ENCODE measurements at places on chromosomes 11 and 22. TPM values are rescaled to one million over a fixed set of nuclear protein-coding genes. Genes with fewer than 3 reads are reported as not detected.

Gene RBX1
- 83.9 TPM for total RNA-seq

Gene MRGPRX4
- total RNA-seq: not detected

Gene CCDC15
- total RNA-seq: 4.3 TPM

Gene APOA4
- total RNA-seq: not detected

Gene LDHAL6A
- not detected for total RNA-seq

Gene OR8D1
- total RNA-seq: 0.52 TPM

Gene LRRC75B
- 0.86 TPM for total RNA-seq

Gene PKDREJ
- total RNA-seq: not detected

Gene SAA4
- total RNA-seq: not detected

GRCh38 chr11:57240757-57241156 lies 3.7 kb upstream of the APLNR start:
- no peak for DNase-seq

- DNase-seq: no peak
These were observed 12.7 kb upstream of the TREH start for GRCh38 chr11:118691926-118692830.

DNA sequence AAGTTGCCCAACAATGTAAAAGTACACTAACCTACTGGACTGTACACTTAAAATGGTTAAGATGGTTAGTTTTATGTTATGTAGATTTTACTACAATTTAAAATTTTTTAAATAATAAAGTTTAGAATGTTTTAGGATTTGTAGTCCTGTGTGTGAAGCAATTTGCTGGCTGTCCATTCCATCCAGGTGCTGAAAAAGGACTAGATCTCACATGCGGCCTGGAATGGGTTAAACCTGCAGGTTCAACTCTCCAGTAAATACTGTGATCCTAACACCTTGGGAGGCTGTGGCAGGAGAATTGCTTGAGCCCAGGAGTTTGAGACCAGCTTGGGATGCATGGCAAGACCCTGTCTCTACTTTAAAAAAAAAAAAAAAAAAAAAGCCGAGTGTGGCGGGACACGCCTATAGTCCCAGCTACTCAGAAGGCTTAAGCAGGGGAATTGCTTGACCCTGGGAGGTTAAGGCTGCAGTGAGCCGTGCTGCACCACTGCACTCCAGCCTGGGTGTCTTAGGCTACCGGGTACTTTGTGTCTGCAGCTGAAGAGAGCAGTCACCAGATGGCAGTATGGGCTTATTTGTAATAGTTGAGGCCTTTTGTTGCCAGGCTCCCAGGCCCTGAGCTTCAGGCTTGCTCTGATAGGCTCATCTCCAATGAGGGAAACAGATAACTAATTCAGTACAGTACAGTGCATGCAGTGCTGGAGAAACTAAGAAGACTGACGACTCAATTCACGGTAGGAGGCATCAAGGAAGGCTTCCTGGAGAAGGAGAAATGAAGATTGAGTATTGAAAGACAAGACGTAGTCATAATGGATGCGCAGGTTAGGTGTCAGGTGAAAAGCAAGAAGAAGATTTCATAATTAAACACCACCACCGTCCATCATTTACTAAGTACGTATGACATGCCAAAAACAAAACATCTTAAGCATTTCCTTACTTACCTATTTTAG lies 64.7 kb upstream of the ASPHD2 start:
- DNase-seq: peak; percentile 87

- no peak for DNase-seq
These were observed 77.1 kb upstream of the FIBIN start for GRCh38 chr11:26916805-26917204.

DNA sequence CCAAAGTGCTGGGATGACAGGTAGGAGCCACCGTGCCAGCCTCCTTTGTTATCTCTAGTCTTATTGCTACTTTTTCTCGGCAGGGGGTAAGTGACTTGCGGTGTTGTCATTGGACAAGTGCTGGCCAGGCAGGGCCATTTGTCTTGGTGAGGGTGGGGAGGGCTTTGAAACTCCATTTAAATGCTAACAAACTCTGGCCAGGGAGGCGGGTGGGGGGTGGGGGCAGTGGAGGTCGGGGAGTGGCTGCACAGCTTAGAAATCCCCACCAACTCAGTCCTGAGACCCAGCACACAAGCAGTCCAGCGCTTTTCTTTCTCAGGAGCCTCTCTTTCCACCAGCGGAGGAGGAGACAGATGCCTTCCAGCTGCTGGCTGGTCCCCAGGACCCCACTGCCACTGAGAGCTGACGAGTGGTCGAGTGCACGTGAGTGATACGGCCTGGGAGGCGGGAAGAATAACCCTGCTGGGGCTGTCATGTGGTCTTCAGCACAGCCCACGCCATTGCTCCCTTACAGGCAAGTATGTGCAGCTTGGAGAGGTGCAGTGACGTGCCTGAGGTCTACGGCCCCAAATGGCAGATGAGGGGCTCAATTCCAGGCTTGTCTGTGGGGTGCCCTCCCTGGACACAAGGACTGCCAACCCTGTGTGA lies 24.2 kb upstream of the OSBPL5 start:
- no peak for DNase-seq

GRCh38 chr11:108536783-108537182 lies 38.6 kb upstream of the POGLUT3 start:
- DNase-seq: no peak

DNA sequence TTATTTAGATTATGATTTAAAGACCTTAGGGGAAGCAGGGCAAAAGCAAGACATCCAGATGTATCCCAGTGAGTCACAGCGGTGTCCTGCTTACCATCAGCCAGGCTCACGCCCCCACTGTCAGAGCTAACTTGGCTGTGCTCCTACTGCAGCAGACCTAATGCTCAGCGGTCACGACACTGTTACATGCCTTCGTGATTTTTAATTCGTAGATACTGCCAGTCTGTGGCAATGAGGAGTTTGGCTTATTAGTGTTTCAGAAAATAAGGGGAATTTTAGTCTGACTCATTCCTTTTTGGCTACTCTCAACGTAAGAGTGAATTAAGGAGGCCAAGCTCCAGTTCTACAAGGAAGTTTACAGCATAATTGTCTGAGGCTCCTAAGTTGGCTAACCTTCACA lies 22.7 kb downstream of the EFCAB6 start:
- peak; percentile 19 for DNase-seq

- DNase-seq: no peak
These were observed 19.1 kb downstream of the SMIM38 start for GRCh38 chr11:69174841-69175240.

DNA sequence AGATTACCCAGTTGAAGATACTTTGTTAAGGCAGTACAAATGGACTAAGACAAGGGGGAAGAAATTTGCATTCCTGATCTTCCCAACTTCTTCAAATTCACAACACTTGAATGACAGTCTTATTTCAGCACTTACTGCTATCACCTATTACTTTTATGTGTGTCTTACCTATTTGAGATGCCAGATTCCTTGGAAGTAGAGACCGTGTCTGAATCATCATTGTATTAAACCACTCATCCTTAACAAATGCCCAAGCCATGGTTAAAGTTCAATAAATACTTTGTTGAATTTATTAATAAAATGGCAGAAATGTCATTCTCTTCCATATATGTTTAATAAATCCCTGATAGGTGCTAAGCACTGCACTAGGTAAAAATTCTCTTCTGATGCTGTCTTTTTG lies 18.3 kb downstream of the SC5D start:
- DNase-seq: no peak

GRCh38 chr22:37965940-37966664 lies 12.6 kb downstream of the POLR2F start:
- DNase-seq: no peak

DNA sequence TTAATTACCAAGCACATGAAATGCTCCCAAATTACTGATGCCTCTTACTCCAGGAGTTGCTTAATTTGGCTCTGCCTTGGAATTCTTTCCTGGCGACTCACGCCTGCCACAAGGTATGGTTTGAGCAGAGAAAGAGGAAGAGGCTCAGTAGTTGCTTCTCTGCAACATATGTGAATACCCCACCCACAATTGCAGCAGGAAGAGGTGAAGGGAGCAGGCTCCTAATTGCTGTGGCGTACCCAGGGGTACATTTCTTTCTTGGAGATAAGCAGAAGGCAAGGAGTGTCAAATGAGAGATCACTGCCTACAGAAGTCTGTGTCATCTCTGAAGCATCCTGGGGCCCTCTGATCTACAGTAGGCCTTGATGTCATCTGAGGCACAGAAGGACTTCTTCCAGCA lies 10.6 kb upstream of the NNMT start:
- DNase-seq: peak; percentile 12

GRCh38 chr11:95522874-95523273 lies 266.7 kb downstream of the FAM76B start:
- no peak for DNase-seq

GRCh38 chr11:94526645-94527438 lies 14.6 kb downstream of the C11orf97 start:
- DNase-seq: peak; percentile 17

DNA sequence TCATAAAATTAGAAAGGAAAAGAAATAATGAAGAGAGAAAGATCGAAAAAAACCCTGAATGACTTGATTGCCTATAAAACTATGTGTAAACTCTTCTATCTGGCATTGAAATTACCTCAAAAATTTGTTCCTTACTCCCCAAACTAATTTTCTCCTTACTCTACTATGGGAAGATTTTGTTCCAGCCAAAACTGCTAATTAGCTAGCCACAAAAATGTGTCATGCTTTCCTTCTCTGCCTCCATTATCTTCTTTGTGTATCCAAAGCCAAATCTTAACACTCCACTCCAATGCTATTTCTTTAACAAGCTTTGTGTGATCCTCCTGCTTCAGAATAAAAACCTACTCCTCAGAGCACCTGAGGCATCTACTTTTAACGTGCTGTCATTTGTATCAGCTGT lies 831.2 kb downstream of the METTL15 start:
- DNase-seq: no peak

GRCh38 chr22:29136782-29137700 lies 64.2 kb downstream of the KREMEN1 start:
- DNase-seq: no peak

GRCh38 chr11:43957571-43957970 lies 15.1 kb downstream of the C11orf96 start:
- DNase-seq: no peak

GRCh38 chr11:93244018-93244417 lies 46.2 kb upstream of the SLC36A4 start:
- DNase-seq: no peak

DNA sequence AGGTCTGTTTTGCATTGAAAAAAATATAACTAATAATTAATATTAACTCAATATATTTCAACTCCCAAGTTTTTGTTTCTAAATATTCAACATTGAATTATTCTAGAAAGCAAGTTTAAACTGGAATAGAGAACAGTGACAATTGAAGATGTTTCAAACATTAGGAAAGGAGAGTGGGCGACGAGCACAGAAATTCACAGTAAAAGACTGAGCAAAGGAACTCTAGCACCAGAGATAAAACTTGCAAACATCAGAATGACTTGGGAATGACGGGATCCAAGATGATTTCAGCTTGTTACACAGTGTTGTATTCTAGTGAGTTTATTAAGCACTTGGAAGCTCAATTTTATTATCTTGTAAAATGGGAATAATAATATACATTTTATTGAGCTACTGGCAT lies 56.6 kb upstream of the CNTN5 start:
- no peak for DNase-seq

- DNase-seq: peak; percentile 46
These were observed 757 bp upstream of the HINFP start for GRCh38 chr11:119120639-119121007.

DNA sequence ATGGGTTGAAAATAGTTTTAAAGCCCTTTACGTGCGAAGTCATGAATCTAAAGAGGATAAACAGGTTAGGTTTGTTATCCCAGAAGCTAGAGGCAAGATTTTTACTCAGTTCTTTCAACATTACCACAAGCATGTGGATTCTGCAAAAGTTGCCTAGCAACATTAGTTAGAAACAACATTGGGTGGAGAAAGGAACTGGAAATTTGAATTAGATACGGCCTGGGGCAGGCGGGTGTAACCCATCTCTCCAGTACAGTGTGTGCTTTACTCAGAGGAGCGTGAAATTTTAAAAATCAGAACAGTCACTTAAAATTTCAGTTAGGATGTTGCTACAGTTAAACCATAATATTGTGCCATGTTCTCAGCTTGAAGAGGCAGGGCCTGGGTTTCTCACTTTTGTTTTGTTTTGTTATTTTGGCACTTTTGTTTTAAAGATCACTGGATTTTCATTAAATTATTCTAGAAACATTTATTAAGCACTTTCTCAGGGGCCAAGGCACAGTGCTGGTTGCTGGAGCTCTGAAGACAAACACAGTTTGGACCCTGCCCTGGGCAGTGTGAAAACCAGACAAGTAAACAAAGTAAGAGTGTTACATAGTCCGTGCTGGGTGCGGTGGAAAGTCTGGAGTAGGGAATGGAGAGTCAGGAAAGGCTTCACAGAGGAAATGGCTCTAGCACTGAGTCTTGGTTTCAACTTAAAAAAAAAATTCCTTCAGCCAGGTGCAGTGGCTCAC lies 4.4 kb upstream of the WEE1 start:
- peak; percentile 67 for DNase-seq

GRCh38 chr22:46069521-46070214 lies 80.7 kb upstream of the PPARA start:
- DNase-seq: peak; percentile 97

DNA sequence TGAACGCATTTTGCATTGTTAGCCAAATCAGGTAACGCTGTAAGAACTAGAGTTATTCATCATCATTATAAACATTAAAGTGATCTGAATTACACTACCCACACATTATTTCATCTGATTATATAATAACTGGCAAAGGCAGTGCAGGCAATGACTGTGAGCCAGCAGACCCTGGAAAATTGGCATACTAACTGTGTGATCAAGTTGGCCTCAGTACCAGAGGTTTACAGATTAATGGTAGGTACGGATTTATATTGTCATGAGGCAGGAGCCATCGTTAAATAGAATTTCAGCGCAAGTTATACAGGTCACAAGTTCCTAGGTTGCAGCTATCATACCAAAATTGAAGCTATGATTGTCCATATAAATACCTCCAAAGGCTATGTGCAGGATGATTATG lies 225.4 kb downstream of the CNTN5 start:
- DNase-seq: no peak

DNA sequence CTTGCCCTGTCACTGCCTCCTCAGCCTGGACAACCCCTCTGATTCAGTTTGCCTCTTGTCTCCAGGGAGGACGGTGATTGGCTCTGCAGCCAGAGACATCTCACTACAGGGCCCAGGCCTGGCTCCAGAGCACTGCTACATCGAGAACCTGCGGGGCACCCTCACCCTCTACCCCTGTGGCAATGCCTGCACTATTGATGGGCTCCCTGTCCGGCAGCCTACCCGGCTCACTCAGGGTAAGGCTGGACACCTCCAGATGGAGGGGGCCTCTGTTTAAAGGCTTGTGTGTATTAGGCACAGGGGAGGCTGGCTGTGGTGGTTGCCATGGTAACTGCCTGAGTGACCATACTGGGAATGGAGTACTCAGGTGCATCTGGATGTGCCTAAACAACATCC lies 8.6 kb downstream of the PHLDB1 start:
- no peak for DNase-seq

DNA sequence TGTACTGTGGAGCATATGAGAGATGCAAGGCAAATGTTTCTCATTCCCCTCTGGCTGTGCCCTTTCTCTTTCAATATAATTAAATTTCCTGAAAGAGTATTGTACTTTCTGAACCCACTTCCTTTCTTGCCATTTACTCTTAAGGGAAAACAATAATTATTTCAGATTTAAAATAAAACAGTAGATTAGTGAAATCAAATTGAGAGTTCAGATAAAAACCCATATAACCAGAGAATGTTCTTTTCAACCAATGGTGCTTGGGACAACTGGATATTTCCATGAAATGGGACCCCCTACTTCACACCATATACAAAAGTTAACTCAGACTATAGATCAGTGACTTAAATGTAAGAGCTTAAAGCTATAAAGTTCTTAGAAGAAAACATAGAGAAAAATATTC lies 26.1 kb upstream of the DLAT start:
- peak; percentile 91 for DNase-seq
